ENCODE measurements at places on chromosomes 7 and 10. TPM values are rescaled to one million over a fixed set of nuclear protein-coding genes. Genes with fewer than 3 reads are reported as not detected.

DNA sequence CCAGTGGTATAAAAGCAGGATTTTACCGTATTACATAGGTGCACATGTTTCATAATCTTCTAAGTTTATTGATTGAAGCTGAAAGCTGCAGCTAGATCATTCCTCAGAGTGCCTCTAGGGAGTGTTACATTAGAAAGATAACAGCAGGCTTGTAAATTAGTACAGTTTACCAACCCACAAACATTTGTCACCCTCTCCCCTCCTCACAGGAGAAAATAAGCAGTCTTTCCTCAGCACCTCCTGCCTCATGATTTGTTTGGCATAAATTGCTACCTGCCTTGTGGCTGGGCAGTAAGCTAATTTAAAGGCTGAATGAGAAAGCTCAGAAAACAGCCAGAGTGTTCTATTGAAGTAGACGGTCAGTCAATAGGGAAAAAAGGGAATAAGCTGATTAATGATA is 74.2 kb downstream of the NXPH1 start:
- H3K4me1 ChIP-seq = no peaks in the 10 kb centered on the region
- DNase-seq = no peak
- H3K27me3 ChIP-seq = no peaks in the 10 kb centered on the region
- H3K4me3 ChIP-seq = no peak overlapping the region
- H3K36me3 ChIP-seq = no peaks in the 10 kb centered on the region

DNA sequence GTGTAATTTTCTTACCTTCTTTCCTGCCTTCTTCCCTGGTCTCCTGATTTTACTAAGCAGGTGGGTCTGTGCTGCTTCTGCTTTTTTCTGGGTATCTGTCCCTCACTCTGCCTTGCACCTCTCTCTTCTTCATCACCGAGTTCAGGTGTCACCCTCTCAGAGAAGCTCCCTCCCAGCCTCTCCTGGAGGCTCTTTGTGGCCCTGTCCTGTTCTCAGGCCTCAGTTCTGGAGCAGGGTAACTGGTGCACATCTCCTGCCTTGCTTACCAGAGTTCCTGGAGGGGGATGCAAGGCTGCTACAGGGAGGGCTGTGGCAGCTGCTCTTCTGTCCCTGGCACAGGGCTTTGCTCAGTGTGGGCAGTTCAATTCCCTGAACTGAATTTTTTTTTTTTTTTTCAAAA is 66.1 kb downstream of the RBM33 start:
- H3K27ac ChIP-seq = no peak overlapping the region
- H3K4me3 ChIP-seq = no peak overlapping the region
- no peaks in the 10 kb centered on the region for H3K36me3 ChIP-seq

NME8 gene
- 1.7 TPM for total RNA-seq

- H3K27me3 ChIP-seq = no peaks in the 10 kb centered on the region
- no peak for DNase-seq
- no peaks in the 10 kb centered on the region for H3K36me3 ChIP-seq
These were observed 54.5 kb downstream of the MACC1 start for GRCh38 chr7:20162665-20163064.

GRCh38 chr10:131933016-131933695 is 32.3 kb downstream of the PPP2R2D start:
- H3K36me3 ChIP-seq = peaks cover 25% of the 10 kb centered on the region
- peaks cover 9% of the 10 kb centered on the region for H3K4me1 ChIP-seq
- no peak overlapping the region for H3K4me3 ChIP-seq
- H3K27ac ChIP-seq = no peak overlapping the region

DNA sequence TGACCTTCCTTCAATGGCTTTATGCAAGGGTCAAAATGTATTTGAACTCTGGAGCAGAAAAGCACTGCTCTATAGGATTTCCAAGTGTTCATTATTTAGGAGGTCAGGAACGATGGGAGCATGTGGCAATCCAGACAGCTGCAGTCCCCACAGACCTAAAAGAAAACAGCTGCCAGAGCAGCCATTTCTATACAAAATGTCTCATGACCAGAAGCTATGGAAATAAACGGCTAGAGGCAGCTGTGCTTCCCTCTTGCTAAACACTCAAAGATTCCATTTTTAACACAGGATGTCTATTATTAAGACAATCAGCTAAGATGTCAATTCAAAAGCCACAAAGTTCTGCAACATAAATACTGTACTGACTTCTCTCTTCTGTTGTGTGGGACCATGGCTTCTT is 879.1 kb upstream of the C7orf33 start:
- DNase-seq = no peak
- H3K36me3 ChIP-seq = no peaks in the 10 kb centered on the region
- H3K4me1 ChIP-seq = no peaks in the 10 kb centered on the region
- H3K4me3 ChIP-seq = no peak overlapping the region
- no peaks in the 10 kb centered on the region for H3K27me3 ChIP-seq

DNA sequence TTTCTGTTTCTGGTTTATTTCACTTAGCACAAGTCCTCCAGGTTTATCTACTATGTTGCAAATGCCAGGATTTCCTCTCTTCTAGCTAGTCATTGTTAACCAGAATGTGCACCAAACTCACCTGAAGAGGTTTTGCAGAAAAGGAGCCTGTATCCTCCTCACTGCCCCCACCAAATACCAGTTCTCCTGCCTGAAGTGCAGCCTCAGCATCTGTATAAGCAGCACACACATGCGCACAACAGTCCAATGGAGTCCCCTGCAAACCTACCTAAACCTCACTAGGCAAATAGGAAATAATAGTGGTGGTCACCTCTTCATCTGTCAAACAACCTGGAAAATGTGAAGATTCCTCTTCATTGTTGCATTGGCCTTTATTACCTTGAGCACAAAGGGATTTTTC is 237.8 kb downstream of the PAXIP1 start:
- no peaks in the 10 kb centered on the region for H3K27me3 ChIP-seq
- H3K4me3 ChIP-seq = no peak overlapping the region
- no peak overlapping the region for H3K27ac ChIP-seq
- no peaks in the 10 kb centered on the region for H3K4me1 ChIP-seq
- DNase-seq = no peak

SLC13A4 gene
- total RNA-seq = not detected

SPDYE5 gene
- total RNA-seq = not detected

POU6F2 gene
- not detected for total RNA-seq

FBXL13 gene
- 1.3 TPM for total RNA-seq

ATE1 gene
- 47.9 TPM for total RNA-seq

INHBA gene
- 1.3 TPM for total RNA-seq

DNA sequence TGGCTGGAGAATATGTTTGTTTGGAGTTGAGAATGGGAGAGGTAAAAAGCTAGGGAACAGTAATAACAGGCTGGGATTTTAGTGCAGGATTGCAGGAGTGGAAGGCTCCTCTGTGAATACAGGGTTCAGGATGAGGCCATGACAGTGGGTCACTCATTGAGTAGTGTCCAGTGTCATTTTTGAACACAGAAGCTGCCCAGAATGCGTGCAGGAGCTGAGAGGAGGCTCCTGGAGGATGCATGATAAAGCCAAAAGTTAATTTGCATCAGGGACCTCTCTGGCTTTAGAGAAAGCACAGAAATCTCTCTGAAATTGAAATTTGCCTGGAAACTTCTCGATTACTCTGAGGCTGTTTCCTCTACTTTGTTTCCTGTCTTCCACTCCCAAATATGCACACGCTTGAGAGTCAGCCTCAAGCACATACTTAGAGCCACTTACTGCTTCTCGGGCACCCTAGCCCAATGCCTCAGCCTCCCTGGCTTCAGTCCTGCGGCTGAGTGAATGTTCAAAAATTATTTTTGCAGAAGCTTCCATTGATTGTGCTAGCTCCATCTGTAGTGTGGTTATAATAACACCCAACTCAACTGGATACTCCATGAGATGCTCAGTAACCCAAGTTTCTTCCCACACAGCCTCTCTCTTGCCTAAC is 1.8 kb upstream of the GALNT17 start:
- DNase-seq = no peak
- no peaks in the 10 kb centered on the region for H3K4me1 ChIP-seq
- H3K4me3 ChIP-seq = no peak overlapping the region
- H3K27me3 ChIP-seq = no peaks in the 10 kb centered on the region
- H3K36me3 ChIP-seq = no peaks in the 10 kb centered on the region

All from Peyer's patch (tissue), 4 donors.